ENCODE measurements at places on chromosomes 6 and 20.

DNA sequence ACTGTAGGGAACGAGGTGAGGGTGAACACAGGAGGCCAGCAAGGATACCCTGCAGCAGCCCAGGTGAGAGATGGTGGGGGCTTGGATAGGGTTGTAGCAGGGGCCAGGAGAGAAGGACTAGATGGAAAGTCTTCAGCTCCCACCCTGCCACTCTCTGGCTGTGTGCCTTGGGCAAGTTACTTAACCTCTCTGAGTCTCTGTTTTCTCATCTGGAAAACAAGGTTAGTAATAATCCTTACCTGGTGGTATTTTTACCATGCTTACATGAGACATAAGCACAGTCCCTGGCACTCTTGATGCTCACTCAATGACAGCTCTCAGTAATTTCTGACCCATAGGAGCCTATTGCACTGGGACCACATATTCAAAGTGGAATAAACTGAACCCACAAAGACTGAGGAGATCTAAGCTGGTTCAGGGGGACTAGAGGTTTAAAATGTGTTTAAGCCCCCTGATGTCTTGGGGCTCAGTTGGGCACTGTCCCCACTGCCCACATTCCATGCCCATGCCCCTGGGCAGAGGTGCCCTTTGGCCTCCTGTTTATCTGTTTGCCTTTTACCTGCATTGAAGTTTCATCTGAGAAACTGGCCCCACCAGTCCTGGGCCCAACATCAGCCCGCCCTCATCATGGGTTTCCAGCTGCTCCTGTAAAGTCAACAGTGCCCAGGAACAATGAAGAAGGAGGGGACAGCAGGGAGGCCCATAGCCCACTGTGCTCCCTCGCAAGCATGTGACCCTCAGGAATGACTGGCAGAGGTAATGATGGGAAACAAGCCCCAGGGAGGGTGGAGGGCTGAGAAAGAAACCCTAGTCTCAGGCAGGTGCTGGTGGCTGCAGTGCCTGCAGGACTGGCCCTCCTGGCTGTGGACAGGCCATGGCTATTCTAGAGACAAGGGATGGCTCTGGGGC, 104.0 kb downstream of the VEGFA start:
- H3K4me3 ChIP-seq = no peak overlapping the region
- no peak overlapping the region for H3K27ac ChIP-seq
- no peak for DNase-seq

DNA sequence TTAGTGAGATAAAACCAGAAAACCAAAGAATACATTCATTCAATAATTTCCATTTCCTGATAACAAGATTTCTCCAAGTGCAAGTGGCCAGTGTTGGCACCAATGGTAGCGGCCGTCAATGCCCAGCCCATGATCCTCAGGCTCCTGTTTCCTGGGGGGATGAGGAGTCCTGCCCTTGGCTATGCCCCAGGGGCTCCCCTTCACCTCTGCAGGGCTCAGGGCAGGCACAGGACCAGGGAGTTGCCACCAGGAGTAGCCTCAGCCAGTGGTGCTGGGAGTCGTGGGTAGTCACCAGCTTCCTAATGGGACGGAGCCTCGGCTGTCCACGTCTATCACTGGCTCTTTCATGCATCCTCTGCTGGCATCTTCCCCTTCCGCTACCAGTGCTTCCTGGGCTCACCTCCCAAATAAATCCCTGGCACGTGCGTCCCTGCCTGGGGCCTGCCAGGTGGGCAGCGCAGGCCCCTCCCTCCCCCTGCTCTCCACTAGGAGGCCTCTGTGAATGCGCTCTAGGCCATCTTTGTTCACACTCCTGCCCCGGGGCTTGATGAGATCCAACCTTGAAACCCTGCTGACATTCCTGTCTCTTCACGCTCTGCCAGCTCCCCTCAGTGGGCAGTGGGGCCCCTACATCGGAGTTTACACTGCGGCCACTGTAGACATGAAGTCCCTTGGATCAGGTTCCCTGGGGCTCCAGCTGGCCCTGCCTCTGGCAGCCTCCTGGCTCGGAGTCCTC, 215.7 kb downstream of the SYNDIG1 start:
- no peak for DNase-seq
- no peaks in the 10 kb centered on the region for H3K27me3 ChIP-seq
- peaks cover 3% of the 10 kb centered on the region for H3K4me1 ChIP-seq

GRCh38 chr6:107344981-107345380, 114.4 kb downstream of the PDSS2 start:
- DNase-seq = no peak
- peaks cover 8% of the 10 kb centered on the region for H3K4me1 ChIP-seq
- H3K36me3 ChIP-seq = no peaks in the 10 kb centered on the region
- no peak overlapping the region for H3K4me3 ChIP-seq
- no peaks in the 10 kb centered on the region for H3K27me3 ChIP-seq

- no peak for DNase-seq
- peaks cover 55% of the 10 kb centered on the region for H3K27me3 ChIP-seq
- H3K4me3 ChIP-seq = no peak overlapping the region
- no peaks in the 10 kb centered on the region for H3K36me3 ChIP-seq
- peaks cover 11% of the 10 kb centered on the region for H3K4me1 ChIP-seq
These were observed 40.1 kb downstream of the TRMT6 start for GRCh38 chr20:5910186-5910585.

DNA sequence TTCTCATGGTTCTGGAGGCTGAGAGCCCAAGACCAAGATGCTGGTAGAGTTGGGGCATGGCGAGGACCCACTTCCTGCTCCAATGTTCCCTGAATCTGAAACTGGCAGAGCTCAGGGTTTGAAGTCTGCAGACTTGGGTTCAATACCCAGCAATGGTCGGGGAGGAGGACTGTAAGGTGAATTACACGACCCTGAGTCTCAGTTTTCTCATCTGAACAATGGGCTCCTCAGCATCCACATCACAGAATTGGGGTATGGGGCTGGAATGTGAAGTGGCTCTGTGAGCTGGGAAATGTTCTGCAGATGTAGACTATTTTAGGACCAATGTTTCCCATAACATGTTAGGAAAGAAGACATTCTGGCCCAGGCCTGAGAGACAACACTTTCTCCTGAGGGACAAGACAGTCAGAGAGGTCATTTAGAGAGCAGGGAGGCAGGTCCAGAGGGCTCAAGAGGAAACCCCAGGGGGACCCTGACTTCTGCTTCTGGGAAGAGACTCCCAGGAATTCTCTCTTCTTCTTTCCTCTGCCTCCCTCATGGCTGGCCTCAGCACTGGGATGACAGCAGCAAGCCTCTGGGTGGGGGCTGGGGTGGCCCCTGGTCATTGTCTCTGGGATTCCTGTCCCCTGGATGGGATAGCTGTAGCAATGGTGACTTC, 141.3 kb upstream of the PMEPA1 start:
- H3K4me3 ChIP-seq = no peak overlapping the region
- no peak overlapping the region for H3K27ac ChIP-seq
- no peaks in the 10 kb centered on the region for H3K4me1 ChIP-seq
- H3K36me3 ChIP-seq = no peaks in the 10 kb centered on the region
- DNase-seq = no peak

GRCh38 chr20:54108326-54108642, 37.9 kb upstream of the BCAS1 start:
- H3K4me3 ChIP-seq = no peak overlapping the region
- no peaks in the 10 kb centered on the region for H3K36me3 ChIP-seq
- H3K4me1 ChIP-seq = peaks cover under 1% of the 10 kb centered on the region
- no peak for DNase-seq
- peaks cover 14% of the 10 kb centered on the region for H3K27me3 ChIP-seq

GRCh38 chr20:43938932-43939761, 24.5 kb downstream of the TOX2 start:
- H3K36me3 ChIP-seq = no peaks in the 10 kb centered on the region
- H3K4me3 ChIP-seq = no peak overlapping the region
- H3K27ac ChIP-seq = no peak overlapping the region
- H3K27me3 ChIP-seq = no peaks in the 10 kb centered on the region

DNA sequence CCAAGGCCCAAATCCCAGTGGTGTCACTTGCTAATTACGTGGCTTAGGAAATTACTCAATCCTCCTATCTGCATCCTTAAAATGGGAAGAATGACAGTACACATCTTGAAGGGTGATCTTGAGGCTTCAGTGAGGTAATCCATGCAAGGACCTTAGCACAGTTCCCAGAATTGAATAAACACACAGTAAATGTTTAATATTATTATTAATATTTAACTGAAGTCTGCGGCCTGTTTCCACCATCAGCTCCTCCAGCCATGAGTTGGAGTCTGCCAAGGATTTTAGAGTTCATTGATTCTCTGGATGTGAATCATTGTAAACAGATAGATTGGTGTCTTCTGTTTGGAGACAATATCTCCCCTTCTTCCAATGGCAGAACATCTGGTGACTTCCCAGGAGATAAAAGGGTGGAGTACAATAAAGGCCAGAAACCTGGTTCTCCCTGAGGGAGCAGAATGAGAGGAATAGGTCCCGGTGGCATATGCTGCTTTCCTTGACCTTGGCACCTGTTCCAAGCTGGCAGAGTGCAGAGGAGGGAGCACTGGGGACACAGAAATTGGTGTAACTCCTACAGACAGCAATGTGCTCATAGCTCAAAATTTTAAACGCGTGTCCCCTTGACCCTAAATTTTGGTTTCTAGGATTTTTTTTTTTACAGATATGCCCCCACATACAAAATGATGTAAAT, 25.4 kb downstream of the UNC5CL start:
- peaks cover 6% of the 10 kb centered on the region for H3K27me3 ChIP-seq
- H3K4me3 ChIP-seq = no peak overlapping the region
- no peaks in the 10 kb centered on the region for H3K4me1 ChIP-seq
- H3K36me3 ChIP-seq = no peaks in the 10 kb centered on the region
- DNase-seq = no peak

- peaks cover 18% of the 10 kb centered on the region for H3K36me3 ChIP-seq
- peak overlapping the region; percentile 90 for H3K27ac ChIP-seq
- no peak for DNase-seq
- no peaks in the 10 kb centered on the region for H3K27me3 ChIP-seq
- H3K4me1 ChIP-seq = peaks cover 48% of the 10 kb centered on the region
These were observed 20.9 kb downstream of the COL9A3 start for GRCh38 chr20:62837790-62838127.

GRCh38 chr20:17993546-17993945, 24.7 kb downstream of the MGME1 start:
- H3K4me3 ChIP-seq = no peak overlapping the region
- H3K27me3 ChIP-seq = no peaks in the 10 kb centered on the region
- no peak for DNase-seq
- H3K27ac ChIP-seq = no peak overlapping the region
- peaks cover 17% of the 10 kb centered on the region for H3K36me3 ChIP-seq

- no peak overlapping the region for H3K4me3 ChIP-seq
- H3K4me1 ChIP-seq = peaks cover 26% of the 10 kb centered on the region
- peaks cover 21% of the 10 kb centered on the region for H3K36me3 ChIP-seq
- no peak overlapping the region for H3K27ac ChIP-seq
These were observed 12.9 kb downstream of the SLC4A11 start for GRCh38 chr20:3226093-3226492.

- H3K36me3 ChIP-seq = peaks cover 17% of the 10 kb centered on the region
- peak overlapping the region; percentile 97 for H3K27ac ChIP-seq
- H3K4me1 ChIP-seq = peaks cover 88% of the 10 kb centered on the region
- peak overlapping the region; percentile 77 for H3K4me3 ChIP-seq
These were observed 159.3 kb downstream of the CD83 start for GRCh38 chr6:14276667-14277404.

DNA sequence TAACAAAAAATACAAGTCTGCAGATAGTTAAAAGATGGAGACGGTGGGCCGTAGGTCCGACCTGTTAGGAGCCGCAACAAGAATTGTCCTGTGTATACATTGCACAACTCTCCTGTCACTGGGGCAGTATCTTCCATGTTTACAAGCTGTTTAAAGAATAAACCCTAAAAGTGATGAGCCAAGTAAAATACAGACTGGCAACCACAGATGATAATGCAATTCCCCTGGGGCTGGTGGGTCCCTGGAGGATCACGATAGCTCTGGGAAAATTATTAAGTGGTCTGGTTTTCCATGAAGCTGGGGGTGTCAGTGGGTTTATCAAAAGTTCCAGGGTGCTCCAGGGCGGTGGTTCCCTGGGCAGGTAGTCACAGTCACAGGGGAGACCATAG, 8.1 kb upstream of the FAM50B start:
- peaks cover 11% of the 10 kb centered on the region for H3K4me1 ChIP-seq
- no peak overlapping the region for H3K27ac ChIP-seq
- no peak for DNase-seq
- peaks cover 1% of the 10 kb centered on the region for H3K27me3 ChIP-seq

- no peak overlapping the region for H3K4me3 ChIP-seq
- peaks cover 38% of the 10 kb centered on the region for H3K36me3 ChIP-seq
- H3K27me3 ChIP-seq = no peaks in the 10 kb centered on the region
These were observed 24.7 kb downstream of the ENTPD6 start for GRCh38 chr20:25220021-25220730.

DNA sequence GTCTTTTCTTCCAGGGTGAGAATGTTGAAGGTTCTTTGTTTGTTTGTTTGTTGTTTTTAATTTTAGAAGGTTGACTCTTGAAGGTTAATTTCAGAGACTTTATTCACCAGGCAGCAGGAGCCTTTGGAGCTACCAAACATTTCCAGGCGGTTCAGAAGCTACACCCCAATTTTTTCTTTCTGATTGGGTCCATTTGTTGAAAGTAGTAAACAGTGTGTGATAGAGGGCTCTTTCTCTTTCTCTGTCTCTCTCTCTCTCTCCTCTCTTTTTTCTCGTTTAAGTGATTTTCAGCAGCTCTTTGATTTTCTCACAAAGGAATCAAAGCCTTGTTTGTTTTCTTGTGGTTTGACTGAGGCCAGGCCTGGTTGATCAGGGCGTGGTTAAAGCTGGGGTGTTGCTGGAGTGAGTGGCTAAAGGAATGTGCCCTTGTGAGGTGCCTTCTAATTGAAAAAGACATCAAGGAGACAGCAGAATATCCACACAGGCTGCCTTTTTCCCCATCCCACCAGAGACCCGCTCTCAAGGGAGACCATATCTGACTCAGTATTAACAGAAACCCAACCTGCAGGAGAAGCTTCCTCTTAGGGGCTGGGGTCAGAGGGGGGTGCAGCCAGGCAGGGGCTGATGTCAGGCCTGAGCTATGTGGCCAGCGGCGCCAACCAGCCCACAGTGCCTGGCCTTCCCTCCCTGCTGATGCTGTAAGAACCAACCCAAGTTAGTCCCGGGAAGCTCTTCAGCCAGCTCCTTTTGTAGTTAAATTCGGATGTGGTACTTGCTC, 40.4 kb upstream of the NAA20 start:
- H3K27ac ChIP-seq = no peak overlapping the region
- H3K4me3 ChIP-seq = no peak overlapping the region
- DNase-seq = no peak
- H3K36me3 ChIP-seq = no peaks in the 10 kb centered on the region

- H3K27ac ChIP-seq = no peak overlapping the region
- H3K4me3 ChIP-seq = no peak overlapping the region
- H3K4me1 ChIP-seq = peaks cover 4% of the 10 kb centered on the region
- DNase-seq = no peak
These were observed 48.3 kb downstream of the OGFRL1 start for GRCh38 chr6:71336901-71337300.

- peaks cover 2% of the 10 kb centered on the region for H3K27me3 ChIP-seq
- H3K27ac ChIP-seq = no peak overlapping the region
- no peak overlapping the region for H3K4me3 ChIP-seq
- H3K4me1 ChIP-seq = peaks cover 6% of the 10 kb centered on the region
These were observed 243.3 kb downstream of the SOX4 start for GRCh38 chr6:21836772-21837425.

GRCh38 chr6:144181639-144182038, 31.3 kb downstream of the STX11 start:
- H3K36me3 ChIP-seq = peaks cover 19% of the 10 kb centered on the region
- H3K4me3 ChIP-seq = no peak overlapping the region
- no peak overlapping the region for H3K27ac ChIP-seq
- peaks cover 30% of the 10 kb centered on the region for H3K4me1 ChIP-seq
- no peaks in the 10 kb centered on the region for H3K27me3 ChIP-seq

- H3K36me3 ChIP-seq = peaks cover 3% of the 10 kb centered on the region
- no peak overlapping the region for H3K27ac ChIP-seq
- no peak overlapping the region for H3K4me3 ChIP-seq
- no peaks in the 10 kb centered on the region for H3K27me3 ChIP-seq
- DNase-seq = no peak
- no peaks in the 10 kb centered on the region for H3K4me1 ChIP-seq
These were observed 24.5 kb downstream of the AGPAT4 start for GRCh38 chr6:161249327-161249726.

GRCh38 chr20:22762576-22763256, 178.3 kb upstream of the FOXA2 start:
- no peaks in the 10 kb centered on the region for H3K36me3 ChIP-seq
- H3K27ac ChIP-seq = no peak overlapping the region
- no peak overlapping the region for H3K4me3 ChIP-seq
